ENCODE measurements at places on chromosomes 1 and 21.

DNA sequence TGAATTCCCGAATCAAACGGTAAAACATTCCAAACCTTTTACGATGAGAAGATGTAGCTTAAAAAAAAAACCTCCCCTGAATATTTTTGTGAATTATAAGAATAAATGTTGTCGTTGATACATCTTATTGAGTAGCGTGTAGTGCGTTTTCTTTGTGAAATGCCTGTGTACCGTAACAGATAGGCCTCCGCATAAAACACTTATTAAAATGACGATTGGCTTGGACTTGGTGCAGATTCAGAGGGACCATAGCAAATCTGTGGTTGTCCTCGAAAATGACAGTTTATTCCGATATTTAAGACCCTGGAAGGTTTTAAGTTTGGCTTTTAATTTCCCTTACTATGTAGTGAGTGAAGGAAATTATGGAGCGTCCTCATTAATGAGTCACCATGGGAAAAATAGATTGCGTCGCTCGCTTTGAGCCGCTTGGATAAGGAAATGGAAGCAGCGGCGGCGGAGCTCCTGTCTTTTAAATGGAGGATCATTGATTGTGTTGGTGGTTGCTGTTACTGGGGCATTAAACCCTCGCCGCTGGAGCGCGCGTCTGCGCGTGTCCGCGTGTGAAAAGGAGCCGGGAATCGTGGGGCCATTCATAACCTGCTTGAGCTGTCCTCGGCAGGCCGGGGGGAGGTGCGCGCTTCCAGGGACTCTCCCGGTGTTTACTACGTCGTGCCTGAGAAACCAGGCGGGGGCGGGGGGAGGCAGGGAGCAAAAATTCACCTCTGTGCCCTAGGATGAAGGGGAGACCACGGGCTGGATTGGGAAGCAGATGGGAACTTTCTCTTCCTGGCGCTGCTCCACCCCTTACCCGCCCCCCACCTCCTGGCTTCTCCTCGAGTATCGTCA, 1.6 kb downstream of the SPEN start:
- DNase-seq, result peak; percentile 83

GRCh38 chr21:37475186-37475868, 108.8 kb downstream of the DYRK1A start:
- DNase-seq, result no peak

GRCh38 chr1:29812408-29813135, 576.2 kb downstream of the PTPRU start:
- DNase-seq, result no peak

GRCh38 chr1:56850922-56851321, 3.7 kb upstream of the C8A start:
- DNase-seq, result no peak

- no peak for DNase-seq
These were observed 839.9 kb downstream of the LTN1 start for GRCh38 chr21:28152732-28153131.

DNA sequence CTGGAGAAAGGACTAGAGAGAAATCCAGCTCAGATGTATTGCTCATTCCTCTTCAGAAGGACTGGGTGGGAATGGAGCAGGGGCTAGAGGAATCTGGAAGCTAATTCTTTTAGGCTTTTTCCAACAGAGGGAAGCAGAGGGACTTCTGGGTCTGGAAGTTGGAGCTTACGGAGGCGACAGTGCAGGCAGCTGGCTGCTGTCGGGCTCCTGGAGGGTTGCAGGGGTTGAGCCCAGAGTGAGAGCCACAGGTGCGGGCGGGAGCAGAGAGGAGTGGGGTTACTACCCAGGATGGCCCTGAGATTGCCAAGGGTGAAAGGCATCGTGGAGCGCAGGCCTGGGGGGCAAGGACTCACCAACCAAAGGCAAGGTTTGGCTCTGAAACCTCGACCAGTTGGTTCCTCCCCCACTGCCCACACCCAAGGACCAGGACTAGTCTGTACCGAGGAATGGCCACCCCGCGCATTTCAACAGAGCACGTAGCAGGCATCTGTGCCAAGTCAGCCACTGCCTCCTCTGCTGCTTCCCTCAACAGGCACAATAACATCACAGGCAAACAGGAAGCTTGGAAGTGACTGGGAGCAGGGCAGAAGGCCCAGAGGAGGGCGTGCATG, 22.7 kb upstream of the EDN2 start:
- no peak for DNase-seq

DNA sequence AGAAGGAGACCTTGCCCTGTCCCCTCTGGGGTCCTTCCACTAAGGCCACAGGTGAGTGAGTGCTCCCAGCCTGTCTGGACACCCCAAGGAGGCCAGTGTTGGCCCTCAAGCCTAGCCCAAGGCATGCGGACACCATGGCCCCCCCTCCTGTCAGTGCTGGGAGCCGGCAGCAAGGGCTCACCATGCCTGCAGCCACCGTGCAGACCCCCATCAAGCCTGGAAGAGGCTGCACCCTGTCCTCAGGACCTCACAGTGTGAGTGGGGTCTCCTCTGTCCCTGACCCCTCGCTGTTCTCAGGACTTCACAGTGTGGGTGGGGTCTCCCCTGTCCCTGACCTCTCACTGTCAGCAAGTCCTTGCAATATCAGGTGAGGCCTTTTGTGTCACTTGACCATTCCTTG, 33.2 kb upstream of the PRSS38 start:
- DNase-seq, result no peak

GRCh38 chr21:26753822-26754221, 91.4 kb downstream of the ADAMTS1 start:
- no peak for DNase-seq

GRCh38 chr1:97632075-97632474, 288.8 kb downstream of the DPYD start:
- peak; percentile 68 for DNase-seq

DNA sequence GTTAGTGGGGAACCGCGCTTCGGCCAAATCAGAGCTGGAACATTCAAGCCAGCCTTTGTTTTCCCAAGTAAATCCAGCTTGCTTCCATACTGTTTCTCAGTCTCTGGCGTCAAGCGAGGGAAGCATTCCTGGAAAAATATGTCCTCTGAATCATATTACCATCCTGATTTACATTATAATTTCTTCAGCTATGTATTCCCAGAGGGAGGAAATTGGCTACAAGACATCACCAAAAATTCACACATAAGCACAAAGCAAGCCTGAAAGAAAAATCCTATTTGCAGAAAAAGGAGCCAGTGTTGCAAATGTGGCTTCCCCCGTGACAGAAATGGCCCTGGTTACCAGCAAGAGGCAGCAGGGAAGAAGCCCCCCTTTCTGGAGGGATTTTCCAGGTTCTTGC, 233.3 kb downstream of the KCNJ6 start:
- no peak for DNase-seq

DNA sequence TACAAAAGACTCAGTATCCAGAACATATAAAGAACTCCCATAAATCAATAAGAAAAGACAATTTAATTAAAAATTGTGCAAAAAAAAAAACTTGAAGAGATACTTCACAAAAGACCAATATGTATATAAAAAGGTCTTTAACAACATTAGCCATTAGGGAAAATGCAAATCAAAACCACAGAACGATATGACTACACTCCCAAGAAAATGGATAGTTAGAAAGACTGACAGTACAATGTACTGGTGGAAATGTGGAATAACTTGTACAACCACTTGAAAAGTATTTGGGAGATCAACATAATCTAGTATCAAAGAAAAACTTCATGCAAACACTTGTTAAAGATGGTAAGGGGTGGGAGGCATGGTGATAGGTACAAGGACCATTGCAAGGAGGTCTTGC, 3.9 kb upstream of the CLCA1 start:
- no peak for DNase-seq

DNA sequence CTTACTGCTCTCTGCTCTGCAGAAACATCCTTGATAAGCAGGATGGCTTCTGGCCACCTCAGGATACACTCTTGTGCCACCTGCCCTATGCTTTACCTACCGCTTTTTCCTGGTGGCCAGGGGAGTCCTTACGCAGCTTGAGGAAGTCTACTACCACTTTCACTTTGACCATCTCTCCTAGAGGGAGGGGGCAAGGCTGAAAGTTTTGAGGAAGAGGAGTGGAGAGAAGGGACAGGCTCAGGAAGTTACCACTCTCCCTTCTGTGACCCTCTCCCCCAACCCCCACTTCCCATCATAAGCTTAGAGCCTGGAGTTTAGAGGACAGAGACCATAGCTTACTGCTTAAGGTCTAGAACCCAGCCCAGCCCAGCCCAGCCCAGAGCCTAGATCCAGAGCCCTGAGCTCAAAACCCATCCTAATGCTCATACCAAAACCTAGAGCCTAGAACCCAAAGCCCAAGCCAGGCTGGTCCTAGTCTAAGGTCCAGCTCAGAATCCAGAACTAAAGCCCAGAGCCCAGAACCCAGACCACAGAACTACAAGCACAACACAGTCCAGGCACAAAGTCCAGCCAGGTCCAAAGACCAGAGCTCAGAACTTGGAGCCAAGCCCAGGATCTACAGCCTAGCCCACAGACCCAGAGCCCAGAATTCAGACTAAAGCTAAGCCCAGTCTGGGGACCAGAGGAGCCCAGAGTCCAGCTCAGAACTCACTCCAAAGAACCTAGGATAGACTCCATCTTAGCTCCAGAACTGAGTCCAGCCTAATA, 18.0 kb upstream of the MFSD2A start:
- DNase-seq, result no peak

DNA sequence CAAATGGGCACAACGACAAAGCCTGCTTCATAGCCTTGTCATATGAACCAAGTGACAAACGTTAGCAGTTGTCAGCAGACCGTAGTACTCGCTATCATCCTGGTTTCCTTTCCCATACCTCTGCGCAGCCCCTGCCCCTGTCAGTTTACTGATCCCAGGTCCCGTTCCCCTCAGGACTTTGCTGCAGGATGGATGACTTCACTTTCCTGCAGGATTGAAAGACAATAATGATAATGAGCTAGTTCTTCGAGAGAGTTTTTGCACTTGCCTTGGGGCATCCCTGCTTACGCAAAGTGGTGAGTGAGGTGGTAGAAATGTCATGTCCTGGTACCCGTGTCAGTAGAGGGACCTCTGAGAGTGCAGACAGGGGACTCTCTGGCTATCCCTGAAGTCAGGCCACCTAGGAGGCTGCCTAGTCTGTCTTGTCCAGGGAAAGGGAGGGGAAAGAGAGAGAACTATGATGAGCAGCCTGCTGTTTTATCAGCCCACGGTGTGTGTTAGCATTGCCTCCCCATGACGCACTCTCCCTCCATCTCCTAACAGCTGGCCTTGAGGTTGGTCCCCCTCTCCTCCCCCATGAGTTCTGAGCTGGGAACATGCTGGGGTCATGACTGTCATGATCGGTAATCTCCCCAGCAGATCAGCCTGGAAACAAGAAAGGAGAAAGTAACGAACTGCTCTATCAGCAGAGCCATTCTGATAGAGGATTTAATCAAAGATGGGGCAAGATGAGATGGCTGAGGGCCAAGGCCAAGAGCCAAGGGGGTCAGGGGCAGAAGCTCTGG, 53.7 kb downstream of the ELK4 start:
- no peak for DNase-seq

DNA sequence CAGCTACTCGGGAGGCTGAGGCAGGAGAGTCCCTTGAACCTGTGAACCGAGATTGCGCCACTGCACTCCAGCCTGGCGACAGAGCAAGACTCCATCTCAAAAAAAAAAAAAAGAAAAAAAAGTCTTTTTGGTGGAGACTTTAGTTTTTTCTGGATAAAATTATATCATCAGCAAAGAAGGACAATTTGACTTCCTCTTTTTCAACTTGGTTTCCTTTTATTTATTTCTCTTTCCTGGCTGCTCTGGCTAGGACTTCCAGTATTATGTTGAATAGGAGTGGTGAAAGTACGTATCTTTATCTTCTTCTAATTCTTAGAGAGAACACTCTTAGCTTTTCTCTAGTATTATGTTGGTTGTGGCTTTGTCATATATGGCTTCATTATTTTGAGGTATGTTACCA, 130.8 kb downstream of the PCBP3 start:
- DNase-seq, result no peak
